8988T (cell line): ENCODE measurements at places on chromosomes 3 and 15.

GRCh38 chr15:72995849-72996248 lies 56.4 kb upstream of the NEO1 start:
- DNase-seq, result no peak

GRCh38 chr3:127820221-127820825 lies 2.0 kb downstream of the MGLL start:
- no peak for DNase-seq

GRCh38 chr3:190088890-190089289 lies 31.8 kb downstream of the P3H2 start:
- no peak for DNase-seq

DNA sequence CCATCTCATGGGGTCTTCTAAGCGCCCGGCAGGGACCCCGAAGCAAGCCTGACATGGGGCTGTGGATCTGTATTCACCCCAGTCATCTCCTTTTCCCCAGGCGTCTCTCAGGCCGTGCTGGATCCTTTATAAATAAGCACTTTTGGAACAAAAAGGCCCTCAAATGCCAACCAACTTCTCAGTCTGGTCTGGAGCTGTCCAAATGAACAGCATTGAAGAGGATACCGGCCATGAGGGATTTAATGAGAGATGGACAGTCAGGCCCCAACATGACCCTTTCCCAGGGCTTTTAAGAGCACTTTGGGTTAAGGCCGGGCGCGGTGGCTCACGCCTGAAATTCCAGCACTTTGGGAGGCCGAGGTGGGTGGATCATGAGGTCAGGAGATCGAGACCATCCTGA lies 89.2 kb upstream of the SPATA12 start:
- DNase-seq, result no peak

DNA sequence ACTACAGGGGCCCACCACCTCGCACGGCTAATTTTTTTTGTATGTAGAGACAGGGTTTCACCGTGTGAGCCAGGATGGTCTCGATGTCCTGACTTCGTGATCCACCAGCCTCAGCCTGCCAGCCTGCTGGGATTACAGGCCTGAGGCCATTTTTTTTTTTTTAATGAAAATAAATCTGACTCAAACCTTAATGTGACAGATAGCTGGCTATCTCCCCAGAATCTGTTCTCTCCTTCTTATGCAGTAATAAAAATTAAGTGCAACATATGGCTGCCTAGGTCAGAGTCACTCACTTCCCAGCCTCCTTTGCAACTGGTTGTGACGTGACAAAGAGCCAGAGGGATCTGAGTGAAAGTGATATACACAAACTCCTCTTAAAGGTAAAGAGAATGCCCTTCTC lies 53.0 kb downstream of the ZNF148 start:
- no peak for DNase-seq

- DNase-seq, result no peak
Measured at GRCh38 chr3:52119826-52120225, 34.4 kb downstream of the POC1A start.

DNA sequence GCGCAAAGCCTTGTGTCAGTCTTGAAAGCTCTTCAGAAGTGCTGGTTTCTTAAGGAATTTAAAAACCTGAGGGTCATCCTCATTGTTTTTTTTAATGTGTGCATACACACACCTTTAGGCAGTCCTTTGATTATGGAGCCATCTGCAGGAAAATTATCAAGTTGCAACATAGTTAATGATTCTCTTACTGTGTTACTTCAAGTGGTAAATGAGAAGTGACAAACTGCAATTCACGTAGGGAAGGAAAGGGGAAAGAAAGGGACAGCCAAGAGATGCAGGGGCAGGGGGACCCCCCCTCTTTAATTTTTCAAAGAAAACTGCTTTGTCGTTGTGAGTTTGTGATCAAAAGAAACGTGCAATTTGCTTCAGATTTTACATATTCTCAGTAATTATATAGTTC lies 162.4 kb upstream of the CGNL1 start:
- DNase-seq, result no peak

DNA sequence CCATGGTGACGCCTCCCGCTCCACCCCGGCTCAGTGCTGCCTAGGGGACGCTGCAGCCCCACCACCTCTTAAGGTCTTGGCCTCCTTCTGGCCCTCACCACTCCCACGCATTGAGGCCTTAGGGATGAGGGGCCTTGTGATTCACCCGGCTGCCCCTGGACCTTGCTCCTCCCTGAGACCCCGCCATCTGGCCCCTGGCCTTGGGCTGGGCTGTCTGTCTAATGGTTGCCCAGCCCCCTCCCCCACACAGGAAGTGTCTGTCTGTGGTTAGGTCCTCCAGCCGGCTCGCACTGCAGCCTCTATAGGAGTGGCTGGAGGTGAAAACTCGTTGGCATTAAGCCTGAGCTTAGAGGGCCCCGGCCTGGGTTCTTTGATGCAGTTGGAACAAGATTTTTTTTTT lies 21.5 kb upstream of the MTHFS start:
- DNase-seq, result no peak

GRCh38 chr3:72461787-72462186 lies 386.5 kb downstream of the SHQ1 start:
- DNase-seq, result no peak

GRCh38 chr3:157154563-157155330 lies 5.2 kb downstream of the CCNL1 start:
- DNase-seq, result no peak

DNA sequence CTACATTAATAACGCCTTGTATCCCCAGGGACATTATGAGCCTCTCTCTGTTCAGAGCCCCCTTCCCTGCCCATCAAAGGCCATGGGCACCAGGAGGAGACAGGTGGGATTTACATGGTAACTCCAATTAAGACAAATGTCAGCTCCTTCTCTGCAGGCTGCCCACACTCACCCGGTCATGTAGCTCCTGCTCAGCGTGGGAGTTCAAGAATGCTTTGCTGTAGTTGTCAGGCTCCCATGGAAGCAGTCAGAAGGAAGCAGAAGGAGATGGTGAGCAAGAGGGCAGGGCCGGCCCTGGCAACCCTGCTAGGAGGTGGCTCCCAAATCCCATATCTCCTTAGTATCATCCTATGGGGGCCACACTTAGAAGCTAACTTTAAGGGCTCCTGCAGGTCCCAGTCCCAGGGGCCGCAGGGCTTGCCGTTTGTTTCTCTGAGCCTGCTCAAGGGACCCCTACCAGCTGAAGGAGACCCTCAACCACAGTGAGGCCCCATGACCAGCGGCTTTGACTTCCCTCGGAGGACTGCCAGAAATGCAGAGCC lies 218.4 kb upstream of the TLE3 start:
- DNase-seq, result no peak

DNA sequence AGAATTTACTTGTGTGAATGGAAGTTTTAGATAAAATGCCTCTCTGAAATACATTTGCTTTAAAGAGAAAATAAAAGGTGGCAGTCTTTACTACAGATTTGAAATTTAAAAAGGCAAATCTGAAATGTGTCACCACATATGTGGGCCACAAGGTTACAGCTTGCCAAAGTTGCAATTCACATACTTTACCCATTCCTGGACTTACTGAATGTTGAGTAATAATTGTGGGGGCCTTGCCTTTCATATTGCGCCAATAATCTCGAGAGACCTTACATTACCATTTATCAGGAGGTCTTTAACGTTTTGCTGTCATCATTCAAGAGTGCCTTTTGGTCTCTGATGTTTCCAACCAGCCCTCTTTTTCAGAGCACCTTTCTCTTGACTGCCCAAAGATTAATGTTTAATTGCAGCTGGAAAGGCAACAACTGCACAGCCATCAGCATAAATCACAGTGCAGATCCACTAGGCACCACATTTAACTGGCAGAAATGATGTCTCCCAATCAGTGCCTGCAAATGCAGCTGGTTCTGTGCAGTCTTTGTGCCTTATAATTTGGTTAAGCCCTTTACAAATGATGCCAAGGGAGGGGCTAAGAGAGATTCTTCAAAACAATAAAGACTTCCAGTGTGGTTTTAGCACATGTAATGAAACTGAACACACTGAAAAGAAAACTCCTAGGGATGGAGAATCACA lies 206.8 kb downstream of the MAGI1 start:
- no peak for DNase-seq

DNA sequence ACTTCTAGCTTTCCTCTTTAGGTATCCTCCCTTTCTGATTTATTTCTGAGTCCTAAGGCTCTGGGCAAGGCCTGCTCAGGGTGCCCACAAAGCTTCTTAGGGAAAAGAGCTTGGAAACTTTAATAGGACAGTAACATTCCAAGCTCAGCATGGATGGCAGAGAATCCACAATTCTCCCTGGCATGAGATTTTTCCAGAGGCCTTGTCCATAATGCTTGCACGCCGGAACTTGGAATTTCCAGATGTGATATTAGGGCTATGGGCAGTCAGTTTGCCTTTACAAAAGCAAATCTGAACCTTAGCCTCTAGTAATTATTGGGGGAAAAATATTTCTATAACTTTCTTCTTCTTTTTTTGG lies 139.0 kb upstream of the RBMS3 start:
- DNase-seq, result no peak

- no peak for DNase-seq
Measured at GRCh38 chr3:153038779-153039178, 123.2 kb upstream of the RAP2B start.

DNA sequence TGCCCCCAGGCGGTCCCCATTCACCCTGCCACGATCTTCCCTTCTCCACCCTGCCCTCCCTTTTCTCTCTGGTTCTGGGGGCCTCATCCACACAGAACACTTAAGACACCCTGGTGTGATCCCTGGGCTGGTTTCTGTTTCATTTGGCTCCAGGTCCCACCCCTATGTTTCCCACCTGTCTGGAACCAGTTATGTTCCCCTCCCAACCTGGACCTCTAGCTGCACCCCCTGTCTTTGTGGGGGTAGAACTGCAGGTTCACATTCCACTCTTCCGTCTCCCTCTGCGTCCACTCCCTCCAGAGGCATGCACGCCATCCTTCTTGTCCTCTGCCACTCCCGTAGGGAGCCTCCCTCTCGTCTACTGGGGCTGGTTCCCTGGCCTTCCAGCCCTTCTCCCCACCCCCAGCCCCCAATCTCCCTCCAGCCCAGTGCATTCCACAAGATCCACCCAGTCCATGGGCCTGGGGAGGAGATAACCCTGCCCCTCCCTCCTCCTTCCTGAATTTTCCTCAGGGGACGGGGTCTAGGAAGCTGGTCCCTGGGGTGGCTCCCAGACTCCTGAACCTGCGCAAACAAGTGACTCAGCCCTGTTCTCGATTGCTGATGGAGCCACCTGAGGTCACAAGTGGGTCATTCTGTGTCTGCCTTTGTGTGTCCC lies 73.8 kb downstream of the ABTB1 start:
- DNase-seq, result no peak

- DNase-seq, result no peak
Measured at GRCh38 chr3:165193366-165194254, 2.6 kb downstream of the SLITRK3 start.

DNA sequence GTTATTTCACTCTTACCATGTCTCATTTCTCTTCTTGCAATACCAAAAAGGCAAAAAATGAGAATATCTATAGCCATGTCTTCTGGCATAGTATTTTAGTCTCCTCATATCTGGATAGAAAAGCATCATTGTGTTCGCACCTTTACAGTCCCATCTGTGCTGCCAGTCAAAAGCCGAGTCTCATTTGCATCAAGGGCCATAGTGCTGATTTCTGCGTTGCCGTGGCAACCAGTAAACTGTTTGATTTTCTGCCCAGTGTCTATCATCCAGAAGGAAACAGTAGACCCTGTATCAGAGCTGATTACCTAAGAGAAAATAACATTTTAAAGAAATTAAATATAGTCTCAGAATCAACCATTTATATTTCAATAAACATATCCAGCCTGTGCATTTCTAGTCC lies 86.1 kb upstream of the SERPINI2 start:
- DNase-seq, result no peak

GRCh38 chr15:71802770-71803169 lies 7.6 kb upstream of the NR2E3 start:
- no peak for DNase-seq

- no peak for DNase-seq
Measured at GRCh38 chr3:127033786-127034185, 50.9 kb downstream of the PLXNA1 start.

- DNase-seq, result no peak
Measured at GRCh38 chr3:51696954-51697353, 9.9 kb upstream of the GRM2 start.

DNA sequence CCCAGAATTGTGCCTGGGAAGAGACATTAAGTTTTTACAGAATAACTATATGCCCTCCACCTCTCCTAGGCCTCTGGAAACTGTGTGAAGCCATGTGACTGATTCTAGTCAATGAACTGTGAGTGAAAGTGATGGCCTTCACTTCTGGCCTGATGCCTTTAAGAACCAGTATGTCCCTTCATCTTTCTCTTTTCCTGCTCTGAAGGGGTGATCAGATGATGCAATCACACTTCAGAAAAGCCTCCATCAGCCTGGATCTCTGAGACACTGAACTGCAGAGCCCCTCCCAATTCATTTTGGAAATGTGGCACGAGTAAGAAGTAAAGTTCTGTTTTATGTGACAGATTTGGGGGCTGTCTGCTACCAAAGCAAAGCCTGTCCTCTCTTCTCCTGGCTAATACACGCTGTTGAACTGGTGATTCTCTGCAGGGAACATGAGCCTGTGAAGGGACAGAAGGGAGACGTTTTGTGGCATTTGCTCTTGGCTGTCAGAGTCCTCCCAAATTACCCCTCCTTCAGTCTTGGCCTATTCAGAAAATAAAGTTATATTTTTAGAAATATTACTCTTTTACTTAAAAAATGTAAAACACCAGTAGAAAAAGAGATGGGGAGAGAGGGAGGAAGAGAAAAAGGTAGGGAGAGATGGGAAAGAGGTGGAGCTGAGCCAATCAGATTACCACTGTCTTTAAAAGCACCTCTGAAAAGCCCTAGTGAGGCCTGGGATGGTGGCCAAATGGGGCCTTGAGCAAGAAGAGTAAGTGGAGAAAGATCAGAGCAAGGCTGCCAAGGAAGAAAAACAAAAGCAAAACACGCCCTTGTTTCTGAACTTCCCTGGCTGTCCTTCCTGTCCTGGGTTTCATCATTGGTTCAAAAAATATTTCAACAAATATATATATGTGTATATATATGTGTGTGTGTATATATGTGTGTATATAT lies 40.9 kb upstream of the RYK start:
- DNase-seq, result no peak

- DNase-seq, result no peak
Measured at GRCh38 chr3:30843877-30844276, 50.6 kb downstream of the GADL1 start.

- no peak for DNase-seq
Measured at GRCh38 chr3:14461006-14461747, 58.8 kb downstream of the SLC6A6 start.

DNA sequence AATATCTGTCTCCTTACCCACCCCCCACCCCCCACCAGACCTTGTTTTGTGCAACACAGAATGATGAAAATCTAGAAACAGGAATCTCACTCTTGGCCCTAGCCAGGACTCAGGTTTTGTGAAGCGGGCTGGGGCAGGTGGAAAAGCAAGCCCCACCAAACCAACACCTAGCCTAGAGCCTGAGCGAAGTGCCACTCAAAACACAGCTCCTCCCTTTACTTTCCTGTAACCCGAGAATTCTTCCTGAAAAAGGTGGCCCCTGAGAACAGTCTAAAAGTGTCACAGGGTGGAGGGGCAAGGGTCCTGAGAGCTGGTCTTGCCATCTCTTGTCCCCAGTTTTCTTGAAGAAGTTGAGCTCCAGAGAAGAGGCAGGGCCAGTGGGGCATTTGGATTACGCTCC lies 17.4 kb upstream of the RPUSD3 start:
- DNase-seq, result no peak

- DNase-seq, result no peak
Measured at GRCh38 chr3:60147249-60147950, 1097.6 kb upstream of the CFAP20DC start.
